ENCODE measurements at places on chromosomes 6 and 20.
A peak's percentile ranks its signal among the peaks of the same experiment; 100 is the strongest.

GRCh38 chr6:106702046-106702445 is 72.7 kb downstream of the QRSL1 start:
- DNase-seq: no peak

DNA sequence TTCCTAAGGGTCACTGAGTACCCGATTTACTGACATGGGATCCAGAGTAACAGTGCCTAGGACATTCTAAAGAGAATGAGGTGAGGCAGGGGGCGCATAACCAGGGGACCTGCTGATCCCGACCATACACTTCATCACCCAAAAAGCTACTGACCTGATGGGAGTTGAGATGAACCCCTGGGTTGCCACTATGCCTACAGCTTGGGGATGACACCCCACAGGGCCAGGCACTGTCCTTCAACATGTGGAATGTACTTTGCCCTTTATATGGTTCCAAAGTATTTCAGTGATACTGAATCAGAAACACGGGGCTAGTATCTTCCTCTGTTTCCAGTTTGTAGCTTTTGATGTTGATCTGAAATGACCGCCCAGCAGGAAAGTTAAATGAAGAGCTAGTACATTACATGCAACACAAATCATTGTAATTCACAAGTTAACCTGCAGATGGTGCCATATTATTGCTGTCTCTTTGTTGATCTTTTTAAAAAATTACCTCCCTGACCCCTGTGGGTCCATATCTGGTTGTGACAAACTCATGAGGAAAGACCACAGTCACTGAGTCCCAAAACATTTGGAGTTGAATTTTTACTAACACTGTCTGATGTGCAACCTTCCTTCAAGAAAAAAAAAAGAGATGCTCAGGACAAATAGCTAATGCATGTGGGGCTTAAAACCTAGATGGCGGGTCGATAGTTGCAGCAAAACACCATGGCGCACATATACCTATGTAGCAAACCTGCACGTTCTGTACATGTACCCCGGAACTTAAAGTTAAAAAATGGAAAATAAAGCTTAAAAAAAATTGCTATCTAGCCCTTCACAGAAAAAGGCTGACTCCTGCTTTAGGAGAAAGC is 42.7 kb upstream of the GCNT2 start:
- peak; percentile 60 for DNase-seq

DNA sequence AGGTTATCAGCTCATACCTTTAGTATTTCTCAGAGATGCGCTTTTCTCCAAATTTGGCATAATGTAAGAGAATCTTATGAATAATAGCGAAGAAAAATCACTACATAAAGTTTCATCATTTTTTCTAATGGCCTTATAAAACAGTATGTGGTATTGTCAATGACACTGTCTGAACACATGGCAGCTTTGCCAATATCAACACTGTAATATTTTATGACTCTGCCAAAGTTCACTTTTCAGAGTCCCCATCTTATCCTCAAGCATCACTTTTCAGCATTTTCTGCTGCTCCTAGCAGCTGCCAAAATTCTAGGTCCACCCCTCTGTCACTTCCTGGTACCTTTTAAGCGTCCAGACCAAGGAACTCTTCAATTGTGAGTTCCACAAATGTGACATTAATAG is 171.5 kb upstream of the C6orf118 start:
- DNase-seq: no peak

DNA sequence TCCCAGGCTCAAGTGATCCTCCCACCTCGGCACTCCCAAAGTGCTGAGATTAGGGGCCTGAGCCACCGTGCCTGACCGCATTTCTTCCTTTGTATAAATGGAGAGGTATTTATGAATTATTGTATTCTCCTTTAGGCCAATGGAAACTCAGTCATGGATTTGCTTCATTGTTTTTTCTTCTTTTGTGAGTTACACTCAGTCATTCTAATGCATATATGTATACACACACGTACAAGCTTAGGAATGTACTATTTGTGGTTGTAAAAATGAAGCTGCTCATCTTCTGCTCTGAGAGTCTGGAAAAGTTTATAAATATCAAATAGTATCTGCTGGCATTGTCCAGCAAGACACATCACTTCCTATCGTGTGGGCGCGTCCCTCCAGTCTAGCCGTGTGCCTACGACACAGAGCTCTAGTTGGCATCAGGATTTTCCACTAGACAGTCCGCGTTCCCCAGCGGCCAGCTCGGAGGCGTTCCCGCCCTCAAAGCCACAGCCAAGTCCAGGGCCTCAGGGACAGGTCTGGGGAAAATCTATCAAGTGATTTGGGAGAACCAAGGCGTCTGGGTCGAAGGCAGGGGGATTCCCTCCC is 215.2 kb downstream of the NFATC2 start:
- no peak for DNase-seq

- DNase-seq: no peak
Observed at GRCh38 chr6:68633281-68633971, 1.7 kb upstream of the ADGRB3 start.

GRCh38 chr6:16739329-16739801 is 21.9 kb downstream of the ATXN1 start:
- DNase-seq: no peak

GRCh38 chr6:14165091-14165490 is 47.5 kb downstream of the CD83 start:
- DNase-seq: no peak

DNA sequence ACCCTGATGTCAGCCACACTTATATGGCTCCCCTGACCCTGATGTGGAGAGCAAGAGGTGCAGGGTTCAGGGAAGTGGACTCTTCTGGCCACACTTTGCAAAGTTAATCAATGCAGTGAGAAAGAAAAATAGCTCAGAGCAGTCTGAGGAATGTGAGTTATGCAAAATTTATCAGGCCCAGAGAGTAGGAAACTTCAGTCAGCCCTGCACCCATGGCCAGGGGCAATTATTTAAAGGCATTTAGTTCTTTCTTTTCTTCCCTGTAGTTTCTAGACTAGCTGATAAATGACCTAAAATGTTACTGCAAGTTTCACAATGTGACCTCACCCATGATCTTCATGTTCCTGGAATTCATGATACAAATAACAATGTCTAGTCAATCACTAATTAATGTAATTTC is 143.7 kb upstream of the GGTLC1 start:
- DNase-seq: no peak

GRCh38 chr6:85961125-85961524 is 318.4 kb upstream of the SYNCRIP start:
- no peak for DNase-seq
